Activated CD4-positive, alpha-beta T cell treated with anti-CD3 and anti-CD28 coated beads for 48 hours (primary cell): ENCODE measurements at places on chromosomes 3 and 15.

DNA sequence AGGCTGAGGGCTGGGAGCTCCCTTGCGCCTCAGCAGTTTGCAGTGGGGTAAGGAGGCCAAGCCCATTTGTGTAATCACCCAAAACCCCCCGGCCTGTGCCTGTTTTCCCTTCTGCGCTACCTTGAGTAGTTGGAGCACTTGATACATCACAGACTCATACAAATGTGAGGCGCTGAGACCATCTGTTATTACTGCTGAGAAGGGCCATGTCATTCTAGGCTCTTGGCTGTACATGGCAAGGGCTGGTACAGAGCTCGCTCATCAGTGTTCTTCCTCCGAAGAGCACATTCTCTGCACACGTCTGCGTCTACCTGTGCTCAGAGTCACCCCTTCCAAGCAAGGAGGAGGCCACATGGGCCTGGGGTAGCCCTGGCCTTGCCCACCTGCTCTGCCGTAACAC lies 9.3 kb downstream of the PLA2G4B start:
- no peak for DNase-seq

DNA sequence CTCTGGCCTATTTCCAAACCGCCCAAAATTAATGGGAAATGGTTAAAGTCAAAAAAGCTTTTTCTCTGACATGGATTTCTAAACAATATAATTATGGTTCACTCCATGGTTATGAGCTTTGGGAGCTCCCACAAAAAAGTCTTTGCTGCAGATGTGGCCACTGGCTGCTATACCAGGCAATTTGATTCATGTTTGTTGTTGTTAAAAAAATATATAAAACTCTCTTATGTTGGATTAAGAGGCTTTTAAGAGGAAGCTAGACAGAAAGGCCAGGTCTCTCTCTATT lies 258.6 kb downstream of the TIGIT start:
- DNase-seq = no peak

DNA sequence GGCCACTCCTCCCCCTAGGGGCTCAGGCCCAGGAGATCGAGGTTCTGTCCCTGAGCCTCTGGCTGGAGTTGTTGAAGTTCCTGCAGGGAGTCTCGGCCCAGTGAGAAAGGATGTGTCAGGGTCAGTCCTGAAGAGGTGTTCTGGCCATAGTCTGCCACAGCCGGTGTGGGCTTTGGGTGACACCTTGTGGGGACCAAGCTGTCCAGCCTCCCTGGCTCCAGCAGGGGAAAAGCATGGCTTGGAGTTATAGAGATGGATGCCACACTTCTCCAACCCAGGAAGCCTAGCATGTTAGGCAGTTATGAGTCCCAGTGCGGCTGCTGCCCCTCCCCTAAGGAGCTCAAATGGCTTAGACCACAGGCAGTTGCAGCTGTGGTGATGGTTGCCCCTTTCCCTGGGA lies 945.6 kb upstream of the GBE1 start:
- DNase-seq = no peak

- no peak for DNase-seq
Observed at GRCh38 chr15:48703544-48703943, 58.0 kb upstream of the FBN1 start.

GRCh38 chr3:69115731-69116130 lies 6.7 kb downstream of the LMOD3 start:
- no peak for DNase-seq

GRCh38 chr3:44924457-44925084 lies 50.2 kb downstream of the TGM4 start:
- no peak for DNase-seq

GRCh38 chr15:75902129-75902557 lies 1.5 kb upstream of the FBXO22 start:
- no peak for DNase-seq

- no peak for DNase-seq
Observed at GRCh38 chr3:62052331-62052730, 321.0 kb downstream of the FEZF2 start.

DNA sequence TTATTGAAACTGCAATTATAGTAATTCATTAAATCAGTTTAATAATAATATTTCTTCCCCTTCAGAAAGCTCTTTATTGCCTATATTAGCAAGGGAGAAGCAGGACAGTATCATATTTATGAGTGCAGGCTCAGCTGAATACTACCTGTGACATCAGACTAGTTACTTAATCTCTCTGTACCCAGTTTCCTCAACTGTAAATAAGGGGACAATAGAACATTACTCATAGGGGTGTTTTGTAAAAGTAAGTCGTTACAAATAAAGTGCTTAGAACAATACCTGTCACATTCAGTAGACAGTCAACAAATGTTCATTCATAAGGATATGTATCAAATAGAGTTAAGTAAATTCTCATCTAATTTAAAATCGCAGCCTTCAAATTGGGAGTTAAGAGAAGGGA lies 12.1 kb upstream of the VPS39 start:
- DNase-seq = no peak

GRCh38 chr3:182412066-182412465 lies 381.2 kb upstream of the ATP11B start:
- DNase-seq = no peak

- DNase-seq = no peak
Observed at GRCh38 chr15:62262305-62262941, 97.3 kb upstream of the C2CD4B start.

DNA sequence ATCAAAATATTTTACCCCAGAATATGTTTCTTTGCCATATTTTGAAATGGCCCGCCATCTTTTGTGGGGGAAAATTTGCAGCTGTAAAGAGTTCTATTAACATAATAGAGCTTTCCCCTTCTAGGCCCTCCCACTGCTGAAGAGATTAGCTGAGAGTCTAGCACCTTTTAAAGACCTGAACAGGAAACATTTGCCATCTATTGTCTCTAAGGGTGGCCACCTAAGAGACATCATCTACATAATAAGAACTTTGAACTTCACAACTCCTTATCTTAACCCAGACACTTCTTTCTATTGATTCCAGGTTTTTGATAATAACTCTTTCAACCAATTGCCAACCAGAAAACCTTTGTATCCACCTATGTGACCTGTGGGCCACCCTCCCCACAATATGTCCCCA lies 54.7 kb upstream of the TRPM1 start:
- no peak for DNase-seq

- DNase-seq = no peak
Observed at GRCh38 chr15:74172701-74173379, 670 bp upstream of the ISLR start.

DNA sequence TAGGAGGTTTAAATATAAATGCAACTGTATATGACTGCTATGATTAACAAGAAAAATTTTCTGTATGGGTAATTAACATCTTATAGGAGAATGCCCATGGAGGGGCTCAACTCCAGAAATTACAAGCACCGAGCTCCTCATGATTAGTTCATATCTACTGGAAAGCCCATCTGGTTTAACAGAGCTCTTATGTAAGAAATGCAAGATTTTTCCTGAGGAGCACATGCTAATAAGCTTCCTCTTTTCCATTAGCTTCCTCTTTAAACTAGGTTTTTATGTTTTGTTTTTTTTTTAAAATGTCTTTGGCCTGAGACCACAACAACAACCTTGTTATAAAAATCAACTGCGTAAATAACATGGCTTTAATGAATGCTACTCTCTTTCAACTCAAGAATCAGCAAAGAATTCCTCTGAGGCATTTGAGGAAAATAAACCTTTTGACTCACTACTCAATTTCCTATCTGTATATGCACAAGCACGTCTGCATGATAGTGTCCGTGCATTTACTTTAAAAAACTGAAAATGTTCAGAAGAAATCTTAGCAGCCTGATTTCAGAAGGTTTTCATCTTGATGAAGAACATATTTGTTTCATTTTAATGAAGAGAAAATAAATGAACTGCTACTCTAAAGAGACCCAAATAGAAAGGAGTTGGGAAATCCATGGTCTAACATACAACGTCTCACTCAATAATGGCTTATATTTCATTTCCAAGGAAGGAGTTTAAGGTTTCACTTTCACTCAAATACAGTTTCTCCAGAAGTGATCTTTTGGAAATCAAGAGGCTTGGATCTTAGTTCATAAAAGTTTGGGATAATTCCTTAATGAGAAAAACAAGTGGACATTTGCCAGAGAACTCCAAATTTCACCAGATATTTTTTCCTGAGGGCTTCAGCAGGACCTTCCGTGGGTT lies 180.8 kb downstream of the KCNAB1 start:
- no peak for DNase-seq

DNA sequence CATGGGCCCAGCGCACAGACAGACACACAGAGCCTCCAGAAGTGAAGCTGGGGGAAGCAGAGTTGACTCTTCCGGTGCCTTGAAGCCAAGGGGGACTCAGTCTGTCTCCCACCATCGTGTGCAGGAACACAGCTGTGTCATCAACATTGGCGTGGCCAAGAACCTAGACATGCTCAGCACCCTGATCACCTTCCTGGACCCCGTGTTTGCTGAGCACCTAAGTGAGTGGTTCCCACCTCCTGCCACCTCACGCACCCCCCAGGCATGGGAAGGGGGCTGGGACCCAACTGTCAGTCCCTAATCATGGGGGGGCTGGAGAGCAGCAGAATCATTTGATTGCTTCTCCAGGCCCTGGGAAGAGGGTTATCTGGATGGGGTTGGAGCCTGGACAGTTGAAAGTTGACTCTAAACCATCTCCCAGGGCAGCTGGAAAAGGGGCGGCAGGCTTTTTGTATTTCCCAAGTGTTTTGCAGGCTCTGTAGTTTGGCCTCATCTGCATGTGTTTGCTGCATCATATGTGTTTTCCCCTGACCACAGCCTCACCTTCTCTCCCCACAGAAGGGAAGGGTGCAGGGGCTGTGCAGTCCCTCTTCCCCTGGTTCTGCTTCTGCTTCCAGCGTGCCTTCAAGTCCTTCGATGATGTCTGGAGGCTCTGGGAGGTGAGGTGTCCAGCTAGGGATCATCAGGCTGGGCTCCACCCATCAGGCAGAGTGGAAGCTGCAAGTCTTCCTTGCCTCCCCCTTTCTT lies 12.8 kb downstream of the TBC1D21 start:
- no peak for DNase-seq

- no peak for DNase-seq
Observed at GRCh38 chr3:174495928-174496327, 363.2 kb upstream of the NAALADL2 start.

DNA sequence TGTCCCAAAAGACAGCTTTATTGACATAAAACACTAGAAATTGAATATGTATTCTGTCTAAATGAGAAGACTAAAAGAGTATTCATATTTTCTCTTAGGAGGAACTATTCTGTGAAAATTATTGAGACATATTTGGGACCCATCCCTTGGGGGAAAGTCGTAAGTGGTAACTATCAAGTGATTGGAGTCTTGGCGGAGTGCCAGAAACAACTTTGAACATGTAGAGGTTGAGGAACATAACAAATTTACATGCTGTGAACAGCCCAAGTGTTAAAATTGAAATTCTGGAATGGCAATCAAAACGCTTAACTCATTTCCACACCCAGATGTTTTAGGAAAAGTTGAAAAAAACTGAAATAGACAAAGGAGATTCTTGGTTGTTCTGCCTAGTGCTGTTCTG lies 1034.6 kb downstream of the NSUN3 start:
- DNase-seq = no peak

- no peak for DNase-seq
Observed at GRCh38 chr3:84724877-84725276, 233.9 kb upstream of the CADM2 start.

- DNase-seq = no peak
Observed at GRCh38 chr3:99683876-99684275, 45.5 kb downstream of the COL8A1 start.

DNA sequence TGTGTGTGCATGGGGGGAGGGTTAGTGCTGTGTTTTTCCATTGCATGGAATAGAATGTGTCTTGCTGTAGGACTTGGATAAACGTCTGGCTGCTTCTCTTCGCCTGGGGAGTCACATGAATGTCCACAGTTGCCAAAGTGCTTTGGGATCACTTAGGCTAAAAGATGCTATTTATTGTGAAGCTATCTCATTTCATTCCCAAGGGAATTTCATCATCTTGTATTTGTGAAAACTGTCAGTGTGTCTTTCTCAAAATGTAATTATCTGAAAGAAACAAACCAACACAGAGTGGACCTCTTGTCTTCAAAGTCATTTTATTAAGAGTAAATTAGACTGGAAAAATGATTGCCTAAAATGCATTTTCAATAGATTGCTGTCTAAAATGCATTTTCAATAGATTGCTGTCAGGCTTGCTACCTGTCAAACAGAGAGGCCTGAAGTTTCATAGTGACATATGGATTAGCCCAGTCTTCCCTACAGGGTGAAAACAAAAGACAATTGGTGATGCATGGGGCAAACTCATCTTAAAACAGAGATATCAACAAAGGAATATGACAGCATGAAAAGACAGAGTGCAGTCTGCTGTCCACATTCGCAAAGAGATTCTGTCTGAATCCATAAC lies 117.1 kb upstream of the GOLIM4 start:
- no peak for DNase-seq

- no peak for DNase-seq
Observed at GRCh38 chr15:99050328-99050980, 42.9 kb upstream of the PGPEP1L start.

DNA sequence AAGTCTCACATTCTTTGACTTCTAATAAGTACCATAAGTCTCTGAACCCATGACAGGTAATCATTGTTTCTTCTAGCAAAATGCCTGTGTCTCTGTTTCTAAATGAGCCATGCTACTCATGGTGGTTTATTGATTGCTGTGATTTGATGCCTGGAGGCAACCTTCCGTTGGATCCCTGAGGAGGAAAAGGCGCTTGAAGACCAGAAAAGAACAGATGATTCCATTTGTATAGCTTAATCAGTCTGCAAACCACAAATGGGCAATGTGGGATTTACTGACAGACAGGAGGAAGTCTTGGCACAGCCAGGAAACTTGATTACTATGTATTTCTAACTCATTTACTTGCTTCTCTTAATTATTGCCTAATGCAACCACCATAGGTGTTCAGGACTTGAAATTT lies 103.1 kb upstream of the MRPL3 start:
- no peak for DNase-seq

DNA sequence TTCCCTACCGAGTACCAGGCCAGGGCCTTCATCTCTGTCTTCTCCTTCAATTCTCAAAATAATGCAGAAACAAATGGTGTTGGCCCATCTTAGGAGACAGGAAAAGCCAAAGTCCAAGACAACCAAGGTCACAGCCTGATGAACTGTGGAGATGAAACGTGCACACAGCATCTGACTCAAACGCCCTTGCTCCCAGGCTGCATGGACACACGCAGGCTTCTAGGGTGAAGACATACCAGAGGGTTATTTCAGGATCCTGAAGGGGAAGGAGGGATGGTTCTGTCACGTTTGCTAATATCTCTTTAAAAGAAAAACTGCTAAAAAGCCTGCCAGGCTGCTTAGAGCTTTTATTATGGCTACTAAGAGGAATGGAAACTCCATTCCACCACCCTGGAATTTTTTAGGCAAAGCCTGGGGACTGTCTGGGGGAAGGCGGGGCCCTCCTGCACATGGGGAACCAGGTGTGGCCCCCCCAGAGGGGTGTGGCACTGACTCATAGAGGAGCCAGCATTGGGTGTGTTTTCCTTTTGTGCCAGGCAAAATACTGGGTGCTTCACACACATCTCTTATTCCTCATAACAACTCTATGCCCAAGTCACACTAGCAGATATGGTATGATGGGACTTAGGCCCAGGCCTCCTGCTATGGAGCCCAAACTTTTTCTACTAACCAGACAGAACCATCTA lies 62.9 kb downstream of the UMPS start:
- no peak for DNase-seq
